ENCODE measurements at places on chromosomes 7 and 10.

- peak; percentile 72 for DNase-seq
Observed at GRCh38 chr7:31633894-31634494, 53.0 kb upstream of the PPP1R17 start.

GRCh38 chr10:93749218-93749799 lies 8.4 kb upstream of the LGI1 start:
- DNase-seq = no peak

DNA sequence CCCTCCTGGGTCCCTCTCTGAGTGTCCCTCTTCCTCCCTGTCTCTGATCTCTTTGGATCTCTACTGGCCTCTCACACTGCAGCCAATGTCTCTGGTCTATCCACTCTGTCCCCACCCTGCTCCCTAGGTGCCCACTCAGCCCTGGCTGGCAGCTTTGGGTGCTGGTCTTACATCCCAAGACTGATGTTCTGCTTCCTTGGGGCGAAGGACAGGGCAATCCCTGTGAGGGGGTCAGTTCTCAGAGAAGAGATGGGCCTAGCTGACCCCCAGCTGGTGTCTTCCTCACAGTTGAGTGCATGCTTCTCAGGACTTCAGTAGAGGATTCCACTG lies 51.7 kb upstream of the CAMK2B start:
- DNase-seq = no peak

GRCh38 chr7:47188653-47189315 lies 393.1 kb downstream of the TNS3 start:
- DNase-seq = no peak

DNA sequence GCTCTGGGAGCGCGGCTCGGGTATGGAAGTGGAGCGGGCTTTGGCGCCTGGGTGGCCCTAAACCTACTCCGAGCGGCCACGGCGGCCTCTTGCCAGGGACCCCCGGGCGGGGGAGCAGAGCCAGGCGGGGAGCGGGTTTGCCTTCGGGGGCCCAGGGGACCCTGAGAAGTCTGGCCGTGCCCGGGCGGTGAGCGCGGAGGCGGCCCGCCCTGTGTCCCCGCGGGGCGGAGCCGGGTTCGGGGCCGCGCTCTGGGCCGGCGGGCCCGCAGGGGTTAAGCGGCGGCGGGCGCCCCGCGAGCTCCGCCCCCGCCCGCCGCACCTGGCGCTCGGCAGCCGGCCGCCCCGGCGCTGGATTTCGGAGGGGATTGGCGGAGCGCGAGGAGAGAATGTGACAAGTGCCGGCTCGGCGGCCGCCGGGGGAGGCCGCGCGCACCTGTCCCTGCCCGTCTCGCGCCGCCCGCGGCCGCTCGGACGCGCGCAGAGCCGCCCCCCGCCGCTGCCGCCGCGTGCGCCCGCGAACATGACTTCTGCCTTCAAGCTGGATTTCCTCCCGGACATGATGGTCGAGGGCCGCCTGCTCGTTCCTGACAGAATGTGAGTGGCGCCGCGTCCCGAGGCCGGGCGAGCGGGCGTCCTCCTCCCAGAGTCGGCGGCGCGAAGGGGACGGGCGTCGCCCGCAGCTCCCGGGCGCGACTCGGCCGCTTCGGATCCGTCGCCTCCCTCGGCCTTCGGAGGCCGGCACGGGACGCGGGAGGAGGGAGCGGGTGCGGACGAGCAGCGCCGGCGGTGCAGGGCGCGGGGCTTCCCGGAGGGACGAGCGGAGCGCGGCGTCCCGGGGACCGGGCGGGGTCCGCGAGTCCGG lies at the start of gene CELF2:
TSS of gene CELF2 (plus strand) at position 303 of the 862 bp plus-strand sequence. CDS start at position 521, 218 bp downstream.
- no peak for DNase-seq

DNA sequence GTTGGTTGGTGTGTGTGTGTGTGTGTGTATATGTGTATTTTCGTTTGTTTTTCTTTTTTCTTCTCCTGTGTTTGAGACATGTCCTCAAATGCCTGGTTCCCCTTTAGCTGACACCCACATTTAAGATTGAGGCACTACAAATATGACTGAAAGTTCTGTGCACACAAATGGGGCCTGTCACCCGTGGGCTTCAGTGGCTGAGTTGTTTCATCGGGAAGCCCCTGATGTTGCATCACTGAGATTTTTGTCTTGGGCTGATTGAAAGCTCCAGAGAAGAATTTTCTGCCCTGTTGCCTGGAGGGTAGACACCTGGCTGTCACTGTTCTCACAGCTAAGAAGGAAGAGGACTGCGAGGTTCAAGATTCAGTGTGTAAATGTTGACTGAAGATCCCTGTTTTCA lies 283.8 kb upstream of the C7orf33 start:
- no peak for DNase-seq

GRCh38 chr7:79548727-79549126 lies 95.3 kb upstream of the MAGI2 start:
- DNase-seq = no peak

DNA sequence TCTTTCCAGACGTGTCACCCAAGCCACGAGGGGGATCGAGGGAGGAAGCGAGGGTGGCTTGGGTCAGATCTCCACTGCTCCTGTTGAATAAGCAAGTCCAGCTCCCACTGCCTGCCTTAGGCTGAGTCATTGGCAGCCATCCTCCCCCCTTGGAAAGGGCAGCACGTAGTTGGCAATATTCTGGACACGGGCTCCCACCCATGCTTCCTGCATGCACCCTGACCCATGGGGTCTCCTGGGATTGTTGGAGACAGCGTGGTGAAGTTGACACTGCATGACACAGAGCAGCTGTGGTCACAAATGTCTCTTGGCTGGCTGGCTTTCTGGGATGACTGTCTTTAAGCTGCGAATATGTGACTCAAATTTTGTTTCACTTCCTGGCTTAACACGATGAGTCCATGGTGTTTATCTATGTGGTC lies 11.2 kb downstream of the BTBD16 start:
- peak; percentile 39 for DNase-seq

- no peak for DNase-seq
Observed at GRCh38 chr7:50305583-50306493, 1.3 kb downstream of the IKZF1 start.

DNA sequence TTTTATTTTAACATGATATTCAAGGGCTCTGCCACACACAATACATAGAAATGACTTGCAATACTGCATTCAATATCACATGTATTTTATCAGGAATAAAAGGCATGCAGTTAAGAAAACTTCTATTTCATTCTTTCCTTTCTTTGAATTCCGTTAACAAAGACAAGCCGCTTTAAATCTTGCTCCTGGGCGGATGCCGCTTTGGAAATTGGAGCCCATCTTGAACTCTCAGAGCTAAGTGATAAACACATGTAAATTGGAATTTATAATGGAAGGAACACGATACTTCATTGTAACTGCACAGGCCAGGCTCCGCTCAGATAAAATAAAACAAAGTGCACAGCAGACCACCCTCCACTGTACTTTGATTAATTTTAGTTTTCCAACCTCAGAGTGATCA lies 774.5 kb upstream of the COBL start:
- no peak for DNase-seq

GRCh38 chr7:48038815-48039506 lies 3.6 kb downstream of the C7orf57 start:
- DNase-seq = no peak

GRCh38 chr10:111709603-111710002 lies 474.0 kb downstream of the GPAM start:
- DNase-seq = no peak

GRCh38 chr7:148987010-148987750 lies 41.1 kb downstream of the PDIA4 start:
- peak; percentile 95 for DNase-seq

GRCh38 chr7:116138202-116138801 lies 72.0 kb upstream of the TES start:
- peak; percentile 83 for DNase-seq

GRCh38 chr7:13829914-13830900 lies 159.3 kb downstream of the ETV1 start:
- DNase-seq = no peak

DNA sequence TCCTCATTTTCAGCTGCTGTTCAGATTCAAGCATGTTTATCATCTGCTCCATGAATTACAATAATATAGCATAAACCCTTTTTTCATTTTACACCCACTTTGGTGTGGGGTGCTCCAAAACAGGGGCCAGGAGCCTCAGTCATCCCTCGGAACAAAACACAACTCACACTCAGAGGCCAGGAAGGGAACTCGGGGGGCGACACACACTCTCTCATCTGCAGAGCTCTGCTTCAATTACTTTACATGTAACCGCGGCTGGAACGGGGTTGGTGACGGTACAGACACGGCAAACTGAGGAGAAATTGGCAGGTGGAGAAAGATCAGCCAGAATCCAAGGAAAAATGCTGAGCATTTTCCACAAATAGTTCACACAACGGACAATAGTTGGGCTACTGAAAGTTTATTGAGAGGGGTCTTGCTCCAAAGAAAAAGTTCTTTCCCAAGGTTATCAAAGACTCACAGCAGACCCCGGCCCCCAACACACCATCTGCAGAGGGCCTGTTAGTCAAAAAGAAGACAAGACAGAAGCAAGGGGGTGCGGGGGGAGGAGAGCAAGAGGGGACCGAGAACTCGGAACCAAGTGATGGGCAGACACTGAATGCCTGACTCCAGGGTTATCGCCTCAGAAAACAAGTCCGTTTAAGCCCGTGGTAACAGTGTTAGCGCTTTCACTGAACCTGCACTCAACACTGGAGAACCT lies 20.5 kb downstream of the DIP2C start:
- DNase-seq = no peak

- no peak for DNase-seq
Observed at GRCh38 chr7:17311952-17312351, 13.5 kb downstream of the AHR start.

GRCh38 chr10:29692121-29692539 lies 57.4 kb upstream of the SVIL start:
- no peak for DNase-seq

DNA sequence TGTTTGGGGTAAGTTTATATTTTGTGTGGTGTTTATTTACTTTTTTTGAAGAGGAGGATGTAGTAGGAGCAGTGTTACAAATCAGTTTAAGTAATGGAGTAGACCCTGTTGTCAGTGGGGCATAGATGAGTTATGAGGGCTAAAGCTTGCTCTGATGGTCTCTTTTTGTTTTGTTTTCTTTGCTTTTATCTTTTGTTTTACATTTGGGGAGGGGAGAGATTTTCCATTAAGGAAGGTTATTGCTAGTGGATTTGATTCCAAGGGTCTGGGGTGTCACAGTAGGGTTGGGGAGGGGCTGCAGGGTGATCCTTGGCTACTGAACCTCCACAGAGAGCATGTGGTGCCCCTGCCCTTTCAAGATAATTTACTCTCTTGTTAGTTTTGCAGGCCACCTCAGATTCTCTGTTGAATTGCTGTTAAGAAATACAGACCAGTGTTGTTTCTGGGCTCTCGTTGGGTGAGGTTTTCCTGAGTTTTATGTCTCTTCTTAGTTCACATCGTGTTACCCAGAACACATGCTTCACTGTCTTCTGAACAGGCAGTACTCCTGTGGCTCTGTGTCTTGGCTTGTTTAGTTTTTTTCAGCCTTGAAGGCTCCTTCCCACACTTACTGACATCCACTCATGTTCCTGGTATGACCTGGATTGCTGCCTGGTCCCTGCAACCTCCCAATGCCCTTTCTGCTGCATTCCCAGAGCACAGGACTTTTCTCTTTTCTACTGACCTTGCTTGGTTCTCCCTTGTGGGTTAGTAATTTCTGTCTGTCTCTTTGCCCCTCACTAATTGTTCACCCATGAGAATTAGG lies 4.2 kb downstream of the KIFBP start:
- DNase-seq = peak; percentile 51

GRCh38 chr10:72176701-72177100 lies 39.1 kb upstream of the ANAPC16 start:
- no peak for DNase-seq

- DNase-seq = no peak
Observed at GRCh38 chr10:103736044-103736443, 119.3 kb downstream of the SH3PXD2A start.

DNA sequence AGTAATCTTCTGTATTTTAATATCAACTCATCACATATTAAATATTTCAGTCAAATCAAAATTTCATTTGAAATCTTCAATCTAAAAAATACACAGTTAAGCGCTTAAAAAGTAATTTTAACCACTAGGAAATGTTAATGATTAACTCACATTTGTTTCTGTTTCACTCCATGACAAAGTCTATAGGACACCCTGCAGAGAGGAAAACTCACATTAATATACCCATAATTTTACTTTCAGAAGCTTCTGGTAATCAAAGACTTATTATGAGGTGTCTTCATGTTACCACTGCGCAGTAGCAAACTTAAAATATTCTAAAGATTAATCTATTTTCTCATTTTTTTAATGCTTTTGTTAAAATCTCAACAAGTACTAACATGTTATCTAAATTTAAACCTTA lies 41.0 kb upstream of the ZNF518A start:
- DNase-seq = peak; percentile 72

DNA sequence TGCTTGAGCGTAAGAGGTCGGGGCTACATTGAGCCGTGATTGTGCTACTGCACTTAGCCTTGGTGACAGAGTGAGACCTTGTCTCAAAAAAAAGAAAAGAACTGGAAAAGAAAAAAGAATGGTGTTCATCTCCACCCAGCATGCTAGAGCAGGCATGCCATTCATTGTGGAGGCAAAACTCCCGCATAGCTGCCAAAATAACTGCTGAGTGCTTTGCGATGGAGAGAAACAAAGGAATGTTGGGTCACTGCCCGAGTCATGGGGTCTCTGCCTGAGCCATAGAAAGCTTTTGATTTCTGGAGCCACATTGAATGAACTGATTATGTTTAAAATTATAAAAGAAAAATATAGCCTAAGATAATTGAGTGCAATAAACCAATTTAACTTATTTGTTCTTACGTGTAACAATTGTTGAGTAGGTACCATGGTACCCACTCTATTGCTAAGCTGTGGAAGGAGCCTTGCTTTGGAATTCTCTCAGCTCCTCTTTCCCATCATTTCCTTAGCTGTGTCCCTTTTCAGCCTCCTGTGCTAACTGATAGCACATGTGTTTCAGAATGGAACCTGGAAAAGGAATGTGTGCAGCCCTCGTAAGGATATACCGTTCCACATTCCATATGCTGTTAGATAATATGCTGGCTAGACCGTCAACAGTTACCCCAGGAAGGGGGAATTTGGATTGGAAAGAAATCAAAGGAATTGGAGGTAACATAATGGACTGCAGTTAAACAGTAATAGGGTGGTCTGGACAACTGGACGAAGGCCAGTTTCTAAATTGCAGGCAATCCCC lies 99.0 kb downstream of the KIAA1217 start:
- no peak for DNase-seq

Measured in ACHN (cell line).